ENCODE measurements at places on chromosomes 12 and 14.

GRCh38 chr12:114967151-114967550 lies 283.2 kb upstream of the TBX3 start:
- DNase-seq: no peak

DNA sequence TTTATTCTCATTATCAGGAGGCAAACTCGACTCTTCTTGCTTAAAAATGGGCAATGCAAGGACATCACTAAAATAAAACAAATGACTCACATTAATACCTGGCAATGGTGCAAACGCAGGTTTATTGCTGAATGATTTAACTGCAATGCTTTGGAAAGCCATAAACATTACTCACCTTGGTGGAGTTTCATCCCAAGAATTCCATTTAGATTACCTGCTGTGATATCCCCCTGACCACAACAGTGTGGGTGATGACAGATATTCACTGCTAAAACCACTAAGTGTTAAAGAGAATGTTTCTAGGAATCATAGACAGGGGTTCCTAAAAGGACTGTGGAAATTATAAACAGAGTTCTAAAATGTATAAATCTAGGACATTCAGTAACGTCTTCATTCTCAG lies 35.3 kb upstream of the CSRNP2 start:
- no peak for DNase-seq

DNA sequence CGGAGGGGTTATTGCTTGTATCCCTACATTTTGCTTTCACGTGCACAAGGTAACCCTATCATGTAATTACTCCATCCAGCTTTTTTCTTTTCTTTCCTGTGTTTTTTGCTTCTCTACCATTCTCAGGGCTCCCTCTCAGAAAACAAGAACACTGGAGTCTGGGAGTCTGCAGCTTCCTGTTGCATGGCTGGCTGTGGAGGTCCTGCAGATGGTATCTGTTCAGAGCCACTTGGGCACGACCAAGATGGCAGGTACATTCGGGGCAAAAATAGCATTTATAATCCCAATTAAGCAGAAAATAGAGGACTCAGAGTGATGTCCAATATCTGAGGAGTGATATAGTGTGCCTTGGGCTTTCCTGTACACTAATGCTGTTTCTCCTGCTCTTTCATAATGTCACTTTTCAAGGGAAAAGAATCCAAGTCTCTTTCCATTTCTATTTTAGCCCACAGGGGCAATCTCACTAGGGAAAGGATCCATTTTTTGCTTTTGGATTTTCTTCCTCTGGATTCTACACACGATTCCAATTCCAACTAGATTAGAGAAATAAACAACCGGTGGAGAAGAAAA lies 3.2 kb upstream of the NUMB start:
- DNase-seq: no peak

DNA sequence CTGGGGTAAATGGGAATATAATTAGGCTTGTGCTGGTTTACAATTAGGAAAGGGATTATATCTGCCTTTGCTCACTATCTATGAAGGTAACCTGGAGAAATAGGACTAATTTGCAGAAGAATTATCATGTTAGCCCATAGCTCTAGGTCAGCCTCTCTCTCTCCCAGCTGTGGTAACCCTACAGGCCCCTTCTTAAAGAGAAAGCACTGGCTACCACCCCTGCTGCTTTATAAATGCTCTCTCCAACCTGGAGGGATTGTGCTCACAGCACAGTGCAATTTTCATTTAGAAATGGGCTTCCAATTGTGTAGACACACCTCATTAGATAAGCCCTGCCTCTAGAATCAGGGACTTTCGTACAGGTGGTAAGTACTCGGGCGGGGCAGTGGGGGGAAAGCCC lies 22.7 kb upstream of the MGST1 start:
- no peak for DNase-seq

All from activated CD4-positive, alpha-beta T cell treated with anti-CD3 and anti-CD28 coated beads for 1 hour (primary cell).